Stimulated activated CD4-positive, alpha-beta T cell treated with anti-CD3 and anti-CD28 coated beads, Interleukin-1b, Interleukin-23, amount 100 ng/mL, for 24 hours (primary cell): ENCODE measurements at places on chromosomes 3 and 15.

GRCh38 chr15:53576841-53577240 lies 182.6 kb downstream of the WDR72 start:
- no peak for DNase-seq

GRCh38 chr3:3615533-3615932 lies 183.7 kb upstream of the LRRN1 start:
- DNase-seq: no peak

DNA sequence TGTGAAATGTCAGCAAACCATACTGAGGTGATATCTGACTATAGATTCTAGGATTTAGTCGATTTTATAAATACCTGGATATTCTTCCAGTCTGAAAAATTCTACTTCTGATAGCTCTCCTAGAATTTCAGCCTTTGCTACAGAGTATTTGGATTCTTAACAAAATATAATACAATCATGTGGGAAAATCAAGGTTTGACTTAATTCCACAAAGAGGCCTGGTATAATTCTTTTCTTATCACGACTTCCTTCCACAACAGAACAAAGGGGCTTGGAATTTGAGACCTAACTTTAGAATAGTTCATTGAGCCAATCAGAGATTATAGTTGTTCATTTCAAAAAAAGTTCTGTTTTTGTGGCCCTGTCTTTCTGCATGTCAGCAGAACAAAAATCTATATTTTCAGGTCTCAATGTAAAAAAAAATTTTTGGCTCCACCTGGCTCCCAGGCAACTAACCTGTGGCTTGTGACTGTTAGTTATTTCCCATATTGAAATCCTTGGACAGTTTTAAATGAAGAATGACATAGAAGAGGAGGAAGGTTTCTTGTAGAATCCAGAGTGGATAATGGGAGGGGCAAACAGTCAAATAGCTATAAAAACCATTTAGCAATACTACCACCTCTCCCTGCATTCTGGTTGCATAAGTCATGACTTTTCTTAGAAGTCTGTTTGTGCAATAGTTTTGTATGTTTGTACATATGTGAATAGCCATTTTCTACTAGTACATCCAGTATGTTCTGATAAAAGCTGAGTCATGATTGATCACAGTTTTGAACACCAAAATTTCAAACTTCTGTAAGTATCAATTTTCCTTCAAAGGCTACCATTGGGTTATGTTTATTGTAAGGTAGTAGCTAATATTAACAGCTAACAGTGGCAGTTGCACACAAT lies 4.0 kb downstream of the TM4SF1 start:
- DNase-seq: no peak

DNA sequence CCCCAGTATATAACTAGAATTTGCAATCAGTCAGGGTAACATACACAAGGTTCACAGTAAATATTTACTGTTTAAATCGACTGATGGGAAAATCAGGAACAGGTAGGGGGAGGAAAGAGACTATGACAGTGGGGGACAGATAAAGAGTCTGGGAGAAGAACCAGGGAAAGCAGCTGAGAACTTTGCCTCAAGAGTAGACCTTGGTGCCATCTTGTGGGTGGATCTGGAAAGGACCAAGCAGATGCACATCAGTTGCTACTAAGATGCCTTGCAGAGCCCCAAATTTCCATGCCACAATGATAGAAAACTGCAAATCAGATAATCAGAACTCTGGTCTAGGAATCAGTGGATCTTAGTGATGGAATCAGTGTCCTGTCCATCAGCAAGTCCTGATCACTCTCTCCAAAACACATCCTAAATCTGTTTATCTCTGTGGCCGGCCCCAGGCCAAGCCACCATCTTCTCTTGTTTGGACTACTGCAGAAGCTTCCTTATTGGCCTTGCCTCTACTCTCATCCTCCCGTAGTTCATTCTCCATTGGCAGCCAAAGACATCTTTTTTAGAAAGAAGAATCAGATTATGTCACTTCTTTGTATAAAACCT lies 62.7 kb downstream of the PDE8A start:
- DNase-seq: no peak

GRCh38 chr3:20846832-20847231 lies 660.8 kb upstream of the SGO1 start:
- no peak for DNase-seq

DNA sequence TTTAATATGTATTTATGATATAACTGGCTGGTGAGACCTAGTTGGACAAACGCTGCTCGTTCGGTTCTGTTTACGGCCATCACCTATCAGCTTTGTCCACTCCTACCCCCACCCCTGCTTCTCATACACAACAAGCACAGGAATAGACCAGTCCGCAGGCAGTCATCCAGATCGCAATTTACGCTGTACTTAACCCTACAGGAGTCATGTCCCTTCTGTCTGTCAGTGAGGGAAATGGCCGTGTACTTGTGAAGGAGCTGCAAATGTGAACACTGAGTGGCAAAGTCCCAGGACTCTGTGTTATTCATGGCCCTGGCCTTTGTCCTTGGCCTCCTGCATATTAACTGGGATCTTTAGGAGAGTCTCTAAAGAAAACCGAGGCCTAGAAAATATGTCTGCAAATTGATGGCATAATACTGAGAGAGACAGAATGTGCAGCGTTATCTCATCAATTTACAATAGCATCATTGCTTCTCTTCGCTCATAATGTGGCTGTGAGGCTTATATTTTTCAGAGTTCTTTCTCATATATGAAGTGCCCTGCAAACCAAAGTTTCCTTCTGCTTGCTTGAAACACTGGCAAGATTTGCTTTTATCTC lies 7.2 kb upstream of the ABHD10 start:
- no peak for DNase-seq

- DNase-seq: no peak
Measured at GRCh38 chr3:113829576-113830354, 8.8 kb upstream of the GRAMD1C start.

DNA sequence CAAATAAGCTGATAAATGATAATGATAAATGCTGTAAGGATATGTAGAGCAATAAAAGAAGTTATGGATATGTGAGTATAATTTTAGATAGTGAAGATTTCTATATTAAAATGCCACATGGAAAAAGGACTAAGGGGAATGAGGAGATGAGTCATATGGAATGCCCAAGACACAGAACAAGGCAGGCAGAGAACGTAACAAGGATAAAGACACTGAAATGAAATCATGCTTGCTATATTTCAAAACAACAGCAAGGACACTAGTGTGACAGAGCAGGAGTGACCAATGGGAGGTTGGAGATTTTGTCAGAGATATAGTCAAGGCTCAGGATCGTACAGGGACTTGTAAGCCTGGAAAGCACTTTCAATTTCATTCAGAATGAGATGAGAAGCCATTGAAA lies 621.5 kb upstream of the SEMA6D start:
- DNase-seq: no peak

DNA sequence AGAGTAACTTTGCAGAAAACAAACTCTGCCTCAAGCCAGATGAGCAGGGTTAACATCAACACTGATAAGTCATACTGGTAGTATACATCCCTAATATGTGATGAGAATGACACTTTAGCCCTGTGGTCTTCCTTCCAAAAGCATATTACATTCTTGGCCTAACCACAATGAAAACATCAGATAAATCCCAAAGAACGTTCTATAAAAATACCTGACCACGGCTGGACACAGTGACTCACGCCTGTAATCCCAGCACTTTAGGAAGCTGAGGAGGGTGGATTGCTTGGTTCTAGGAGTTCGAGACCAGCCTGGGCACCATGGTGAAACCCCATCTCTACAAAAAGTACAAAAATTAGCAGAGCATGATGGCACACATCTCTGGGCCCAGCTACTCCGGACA lies 4.7 kb downstream of the TMCC1 start:
- no peak for DNase-seq

DNA sequence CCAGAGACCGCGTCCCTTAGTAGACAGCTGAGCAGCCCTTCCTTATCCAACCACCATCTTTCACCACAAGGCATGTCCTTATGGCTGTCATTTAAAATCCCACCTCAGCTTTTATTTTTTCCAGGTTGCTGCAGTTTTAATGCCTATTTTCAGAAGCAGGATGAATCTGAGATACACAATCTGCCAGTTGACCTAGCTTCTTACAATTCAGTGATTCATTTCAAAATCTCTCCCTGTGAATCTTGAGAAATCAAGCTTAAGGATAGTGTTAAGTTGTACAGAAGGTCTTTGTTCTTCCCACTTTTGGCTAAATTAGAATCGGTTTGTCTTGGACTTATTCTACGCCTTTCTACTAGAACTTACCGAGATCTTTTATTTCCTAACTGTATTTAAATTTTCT lies 522.3 kb upstream of the CFAP20DC start:
- DNase-seq: no peak

DNA sequence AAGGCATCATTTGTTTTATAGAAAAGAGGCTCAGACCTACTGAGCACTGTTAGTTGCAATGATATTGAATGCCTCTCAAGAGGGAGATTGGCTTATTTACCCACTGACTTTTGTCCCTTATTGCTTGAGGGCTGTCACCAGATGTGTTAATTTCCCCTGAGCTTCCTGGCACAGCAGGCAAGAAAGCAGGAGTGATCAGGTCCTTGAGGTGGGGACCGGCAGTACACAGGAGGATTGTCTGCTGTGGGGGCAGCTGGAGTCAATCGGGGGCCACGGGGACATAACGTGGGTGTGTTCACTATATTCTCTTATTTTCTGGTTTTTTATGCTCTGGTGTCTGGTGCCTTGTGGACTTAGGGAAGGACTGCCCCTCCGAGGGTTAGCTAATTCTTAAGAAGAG lies 44.6 kb downstream of the GASK1A start:
- DNase-seq: no peak

- no peak for DNase-seq
Measured at GRCh38 chr3:188854772-188855149, 317.0 kb upstream of the TPRG1 start.
